ENCODE measurements at places on chromosomes 13 and 19. TPM values are rescaled to one million over a fixed set of nuclear protein-coding genes. Genes with fewer than 3 reads are reported as not detected.

GRCh38 chr19:38046254-38047048, 139.4 kb downstream of the SIPA1L3 start:
- DNase-seq, result no peak

GRCh38 chr13:93620181-93620765, 393.7 kb downstream of the GPC6 start:
- DNase-seq, result no peak

GRCh38 chr13:23510979-23511735, 59.1 kb upstream of the TNFRSF19 start:
- peak; percentile 48 for DNase-seq

DNA sequence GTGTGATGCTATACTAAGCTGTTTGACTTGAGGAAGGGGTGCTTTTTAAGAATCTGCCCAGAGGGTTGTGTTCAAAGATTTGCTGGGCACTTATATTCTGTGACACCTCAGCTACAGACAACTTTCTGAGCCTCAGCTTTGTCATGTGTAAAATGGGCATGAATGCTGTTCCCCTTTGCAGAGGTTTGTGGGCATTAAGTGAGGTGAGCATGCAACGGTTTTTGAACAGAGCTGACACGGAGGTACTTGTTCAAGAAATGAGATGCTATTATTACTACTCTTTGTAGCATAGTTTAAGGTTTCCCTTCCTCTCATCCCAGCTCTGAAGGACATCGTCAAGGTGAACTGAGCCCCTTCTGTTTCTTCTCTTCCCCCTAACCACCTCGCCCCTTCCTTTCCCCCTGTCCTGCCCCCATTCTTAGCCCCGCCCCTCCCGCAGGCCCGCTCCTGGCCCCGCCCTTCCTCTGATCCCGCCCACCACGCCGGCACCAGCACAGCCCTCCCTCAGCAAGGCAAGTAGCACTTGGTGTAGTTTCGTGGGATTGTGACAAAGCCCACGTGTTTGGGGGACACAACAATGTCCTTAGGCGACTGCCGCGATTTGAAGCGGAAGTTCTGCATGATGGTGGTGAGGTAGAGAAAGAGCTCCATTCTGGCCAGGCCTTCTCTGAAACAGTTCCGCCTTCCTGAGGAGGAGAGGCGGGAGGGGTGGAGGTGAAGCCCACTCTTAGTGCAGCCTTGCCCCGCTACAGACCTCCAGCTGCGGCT, 26.1 kb upstream of the CYP2A7 start:
- DNase-seq, result no peak

- no peak for DNase-seq
Observed at GRCh38 chr19:1957562-1958248, 16.7 kb downstream of the CSNK1G2 start.

Gene NLRP9
- not detected for total RNA-seq

Gene HMG20B
- 39.5 TPM for total RNA-seq
